ENCODE measurements at places on chromosomes 4 and X. TPM values are rescaled to one million over a fixed set of nuclear protein-coding genes. Genes with fewer than 3 reads are reported as not detected.

- peak; percentile 35 for DNase-seq
Measured at GRCh38 chr4:150934022-150934421, 81.1 kb downstream of the LRBA start.

DNA sequence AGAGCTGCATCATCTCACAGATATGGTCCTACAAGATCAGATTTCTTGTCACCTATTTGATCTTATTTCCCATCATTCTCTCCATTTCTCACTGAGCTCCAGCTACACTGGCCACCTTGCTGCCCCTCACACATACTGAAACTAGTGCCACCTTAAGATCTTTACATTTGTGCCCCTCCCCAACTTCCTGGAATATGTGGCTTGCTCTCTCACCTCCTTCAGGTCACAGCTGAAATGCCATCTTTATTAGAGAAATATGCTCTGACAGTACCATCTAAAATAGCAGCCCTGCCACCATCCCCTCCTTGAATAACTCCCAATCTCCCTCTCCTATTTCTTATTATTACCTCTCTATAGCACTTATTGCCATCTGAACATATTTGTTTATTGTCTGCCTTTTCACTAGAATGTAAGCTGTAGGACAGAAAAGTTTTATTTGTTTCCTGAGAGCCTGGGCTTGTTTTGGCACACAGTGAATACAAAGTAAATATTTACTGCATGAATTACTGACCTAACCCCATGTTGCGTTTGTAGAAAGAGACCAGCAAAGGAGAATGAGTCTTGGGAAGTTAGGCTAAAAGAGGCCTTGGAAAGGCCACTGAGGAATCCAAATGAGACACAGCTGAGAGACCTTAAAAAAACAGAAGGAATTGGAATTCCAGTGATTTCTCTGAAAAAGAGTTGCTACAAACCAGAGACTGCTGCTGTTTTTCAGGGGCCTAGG, 22.7 kb downstream of the DYNLT3 start:
- DNase-seq: no peak

GRCh38 chr4:23130845-23131244, 438.1 kb downstream of the GBA3 start:
- DNase-seq: no peak

GRCh38 chrX:9271789-9272525, 192.9 kb upstream of the TBL1X start:
- DNase-seq: peak; percentile 62

DNA sequence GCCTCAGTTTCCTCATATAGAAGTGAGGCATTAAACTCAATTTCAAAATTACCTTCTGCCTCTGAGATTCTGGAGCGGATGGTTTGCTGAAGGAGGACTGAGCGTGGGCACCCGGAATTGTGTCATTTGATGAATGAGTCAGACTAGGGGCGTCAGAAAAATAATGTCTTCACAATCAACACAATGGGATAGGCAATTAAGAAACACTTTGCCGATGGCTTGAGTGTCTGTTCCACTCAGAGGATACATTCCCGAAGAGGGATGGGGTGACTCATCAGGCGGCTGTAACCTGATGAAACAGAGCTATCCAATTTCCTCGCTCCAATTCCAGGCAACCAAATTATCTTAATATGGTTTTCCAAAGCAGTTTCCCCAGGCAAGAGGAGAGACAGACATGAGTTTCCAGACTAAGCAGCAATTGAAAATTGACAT, 1.2 kb upstream of the CHRNA9 start:
- peak; percentile 79 for DNase-seq

DNA sequence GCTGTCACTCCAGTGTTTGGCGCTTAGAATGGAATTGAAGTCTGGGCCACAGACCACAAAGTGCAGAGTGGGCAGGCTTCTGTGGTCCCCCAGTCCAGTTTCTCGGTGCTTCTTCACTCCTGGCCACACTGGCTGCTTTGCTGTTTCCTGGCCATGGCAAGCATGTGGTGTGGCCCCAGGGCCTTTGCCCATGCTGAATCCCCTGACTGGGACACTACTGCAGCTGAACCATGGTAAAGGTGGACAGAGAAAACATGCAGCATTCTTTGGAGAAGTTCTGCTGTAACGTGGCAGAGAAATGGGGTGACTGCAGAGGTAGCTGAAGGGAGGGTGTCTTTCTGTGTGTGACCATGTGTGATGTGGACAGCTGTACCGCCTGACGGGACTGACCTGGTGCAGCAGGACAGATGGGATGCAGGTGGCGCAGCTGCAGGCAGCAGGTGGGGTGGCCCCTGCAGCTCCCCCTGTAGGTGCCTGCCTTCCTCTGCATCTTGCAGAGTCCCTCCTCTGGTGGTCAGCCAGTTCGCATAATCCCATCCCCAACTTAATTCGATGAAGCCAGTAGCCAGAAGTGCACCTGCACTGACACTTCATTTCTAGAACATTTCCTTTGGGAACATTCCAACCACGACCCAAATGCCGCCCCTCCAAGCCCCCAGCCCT, 13.2 kb upstream of the S100P start:
- no peak for DNase-seq

DNA sequence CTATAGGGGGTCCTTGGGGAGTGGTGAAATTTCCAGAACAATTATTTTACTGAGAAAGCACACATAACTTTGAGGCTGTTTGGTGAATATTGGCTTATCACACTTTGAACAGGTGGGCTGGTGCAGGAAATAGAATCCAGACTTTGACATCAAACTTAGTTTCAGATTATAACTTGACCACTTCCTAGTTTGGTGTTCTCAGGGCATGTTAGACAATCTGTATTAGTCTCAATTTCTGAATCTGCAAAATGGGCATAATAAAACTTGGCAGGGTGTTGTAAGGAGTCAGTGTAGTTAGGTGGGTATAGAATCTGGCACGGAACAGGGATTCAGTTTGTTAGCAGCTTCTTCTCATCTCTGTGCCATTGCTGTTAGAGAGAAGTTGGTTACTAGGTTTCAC, 43.3 kb upstream of the MBNL3 start:
- DNase-seq: no peak

DNA sequence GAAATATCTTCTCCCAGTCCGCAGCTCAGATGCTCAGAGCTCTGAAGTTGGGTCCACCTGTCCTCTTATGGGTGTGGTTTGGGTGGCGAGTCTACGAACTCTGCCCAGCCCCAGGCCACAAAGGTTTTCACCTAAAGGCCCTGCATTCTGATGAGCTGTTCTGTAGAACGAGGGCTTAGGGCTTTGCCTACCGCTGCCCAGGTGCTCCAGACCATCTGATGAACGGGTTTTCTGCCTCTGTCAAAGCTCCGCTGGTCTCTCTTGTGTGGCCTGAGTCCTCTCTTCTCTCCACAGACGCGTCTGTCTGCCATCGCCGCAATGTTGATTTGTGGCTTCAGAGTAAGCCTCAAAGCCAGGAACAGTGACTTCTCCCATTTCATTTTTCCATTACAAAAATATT, 28.4 kb upstream of the CPLX1 start:
- no peak for DNase-seq

DNA sequence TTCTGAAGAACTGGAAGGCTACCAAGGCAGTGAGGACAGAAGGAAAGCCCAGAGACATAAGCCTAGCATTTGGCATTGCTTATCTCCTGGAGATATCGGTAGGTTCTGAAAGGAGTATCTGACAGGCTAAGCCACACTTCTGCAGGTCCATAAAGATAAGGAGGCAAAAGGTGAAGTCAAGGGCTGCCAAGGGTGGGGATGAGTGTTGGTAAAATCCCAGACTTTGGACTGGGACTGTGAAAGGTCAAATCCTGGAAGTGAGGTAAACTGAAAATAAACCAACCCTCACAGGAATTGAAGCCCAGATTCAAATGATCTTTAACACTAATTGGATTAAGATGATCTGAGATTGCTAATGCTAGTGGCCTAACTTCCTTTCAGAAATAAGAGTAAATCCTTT, 27.4 kb downstream of the GK start:
- DNase-seq: no peak

DNA sequence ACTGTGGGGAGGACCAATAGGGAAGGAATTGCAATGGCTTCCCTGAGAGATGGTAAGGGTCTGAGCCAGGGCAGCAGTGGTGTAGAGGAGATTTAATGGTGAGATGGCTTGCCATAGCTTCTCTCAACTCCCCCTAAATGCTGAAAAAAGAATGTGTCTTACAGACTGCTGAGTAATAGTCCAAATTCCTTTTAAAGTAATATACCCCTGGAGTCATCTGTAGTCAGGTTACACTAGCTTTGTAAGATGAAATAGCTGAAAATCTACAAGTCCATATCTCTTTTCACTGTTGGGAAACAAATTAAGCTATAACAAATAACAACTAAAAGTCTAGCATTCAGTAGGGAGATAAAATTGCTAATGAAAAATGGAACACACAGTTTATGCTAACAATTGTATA, 33.5 kb downstream of the MAPK10 start:
- no peak for DNase-seq

- no peak for DNase-seq
Measured at GRCh38 chrX:18951032-18951431, 32.9 kb downstream of the PHKA2 start.

GRCh38 chr4:140094438-140095420, 59.3 kb downstream of the MAML3 start:
- DNase-seq: no peak

DNA sequence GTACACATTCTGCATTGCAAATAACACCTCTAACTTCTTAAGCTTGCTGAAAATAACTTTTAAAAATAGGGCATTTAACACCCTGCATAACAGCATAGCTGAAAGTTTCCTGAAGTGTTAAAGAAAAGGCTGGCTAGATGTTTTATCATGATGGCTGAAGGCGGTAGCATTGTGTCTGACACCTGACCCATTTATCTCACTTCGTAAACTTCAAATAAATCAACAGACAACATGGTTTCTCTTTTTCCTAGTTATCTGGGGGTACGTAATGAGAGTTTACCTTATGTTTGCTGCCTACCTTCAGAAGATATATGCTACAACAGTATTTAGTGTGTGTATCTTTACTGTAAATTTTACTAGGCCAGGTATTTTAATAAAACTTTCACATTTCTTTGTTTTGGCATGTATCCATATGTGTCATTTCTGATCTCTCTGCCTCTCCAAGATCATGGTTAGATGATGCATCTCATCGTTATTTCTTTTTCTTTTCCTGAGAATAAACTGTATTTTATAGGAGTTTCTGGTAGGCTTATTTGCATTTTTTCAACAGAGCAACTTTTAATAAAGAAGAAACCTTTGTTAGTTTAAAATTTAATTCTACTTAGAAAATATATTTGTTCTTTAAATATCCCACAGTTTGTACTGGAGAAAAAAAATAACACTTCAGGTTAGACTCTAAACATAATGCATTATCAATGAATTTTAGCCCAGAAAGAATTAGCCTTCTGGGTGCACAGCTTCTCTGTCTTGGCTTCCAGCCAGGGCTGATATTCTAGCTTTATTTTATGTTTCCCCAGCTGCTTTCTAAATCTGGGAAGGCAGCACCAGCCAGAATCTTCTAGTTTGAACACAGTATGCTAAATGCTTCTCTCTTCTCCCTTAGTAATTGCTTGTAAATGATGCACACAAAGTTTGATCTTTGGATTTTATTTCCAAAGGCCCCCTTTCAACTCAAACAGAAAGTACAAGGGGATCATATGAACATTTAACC, 2.9 kb downstream of the NDST4 start:
- DNase-seq: no peak

DNA sequence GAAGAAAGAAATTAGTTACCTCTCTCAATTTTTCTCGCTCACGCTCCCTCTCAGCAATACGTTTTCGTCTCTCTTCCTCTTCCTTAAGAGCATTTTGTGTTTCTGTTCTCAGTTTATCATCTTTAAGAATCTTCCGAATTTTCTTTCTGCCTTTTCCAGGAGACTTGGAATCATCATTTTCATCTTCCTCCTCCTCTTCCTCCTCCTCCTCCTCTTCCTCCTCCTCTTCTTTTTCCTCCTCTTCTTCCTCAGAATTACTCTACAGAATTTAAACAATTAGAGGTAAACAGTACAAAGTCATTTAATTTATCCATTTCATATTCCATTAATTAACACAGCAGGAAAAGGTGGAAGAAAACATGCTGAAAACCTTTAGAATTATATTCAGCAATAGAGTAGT, 133.9 kb downstream of the ATRX start:
- no peak for DNase-seq

DNA sequence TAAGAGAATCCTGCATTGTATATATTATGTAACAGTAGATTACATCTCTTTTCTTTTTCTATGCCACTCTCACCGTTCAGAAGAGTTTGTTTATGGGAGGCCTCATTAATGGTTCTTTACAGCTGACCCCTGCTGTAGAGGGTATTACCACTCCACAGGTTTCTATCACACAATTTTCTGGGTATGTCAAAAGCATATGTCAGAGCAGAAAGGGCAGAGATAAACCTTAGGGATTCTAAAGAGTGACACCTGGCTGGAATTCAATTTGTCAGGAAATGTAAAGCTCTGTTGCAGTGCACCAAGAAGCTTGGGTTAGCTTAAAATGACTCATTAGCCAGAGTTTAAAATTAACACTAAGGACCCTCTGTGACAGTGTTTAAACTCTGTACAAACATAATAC, 658.7 kb downstream of the PCDH18 start:
- no peak for DNase-seq

DNA sequence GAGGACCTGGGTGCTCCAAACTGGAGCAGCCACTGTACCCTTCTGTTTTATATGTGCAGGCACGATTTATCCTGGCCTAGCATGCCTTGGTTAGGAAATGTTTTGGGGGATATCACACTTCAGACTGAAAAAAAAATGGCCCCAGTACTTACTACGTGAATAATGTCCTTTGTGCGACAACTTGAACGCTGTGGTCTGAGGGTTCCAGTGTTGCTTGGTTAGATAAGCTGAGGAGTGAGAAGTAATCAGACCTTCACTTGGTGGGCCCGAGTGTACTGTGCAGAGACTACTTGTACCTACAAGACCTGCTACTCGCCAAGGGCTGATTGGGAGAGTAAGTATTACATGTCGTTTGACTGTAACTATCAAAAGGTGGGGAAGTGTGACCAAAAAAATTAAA, 678 bp downstream of the DNAAF6 start:
- no peak for DNase-seq

DNA sequence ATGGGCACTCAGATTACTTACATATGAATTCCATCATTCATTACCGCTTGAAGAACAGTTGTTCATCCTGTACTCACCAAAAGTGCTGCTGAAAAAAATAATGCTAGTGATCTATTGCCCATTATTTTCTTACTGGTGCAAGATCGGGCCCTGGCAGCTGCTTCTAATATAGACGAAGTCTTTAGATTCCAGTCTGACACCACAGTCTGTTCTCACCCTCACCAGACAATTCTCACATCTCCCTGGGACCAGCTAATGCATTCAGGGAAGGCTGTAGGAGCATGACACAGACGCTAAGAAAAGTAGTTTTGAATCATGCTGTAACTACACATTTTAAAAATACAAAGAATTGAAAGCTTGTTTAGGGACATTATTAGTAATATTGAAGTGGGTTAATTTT, 13.8 kb downstream of the GEMIN8 start:
- peak; percentile 9 for DNase-seq

GRCh38 chr4:110005461-110006056, 92.9 kb downstream of the EGF start:
- peak; percentile 84 for DNase-seq

Gene PRKG2
- total RNA-seq: 7.9 TPM

Gene CSAG3
- not detected for total RNA-seq

Gene FDCSP
- total RNA-seq: not detected

Gene CXorf65
- not detected for total RNA-seq

Gene TMPRSS11B
- total RNA-seq: not detected

Gene FMR1NB
- not detected for total RNA-seq

Gene CD38
- total RNA-seq: not detected

Gene GASK1B
- 37.6 TPM for total RNA-seq

Gene ERCC6L
- total RNA-seq: 9.9 TPM

Gene CD40LG
- not detected for total RNA-seq

Gene PAGE2
- total RNA-seq: not detected

Gene RAI2
- 0.33 TPM for total RNA-seq

Data from fibroblast of the aortic adventitia (primary cell).